CD14-positive monocyte (primary cell): ENCODE measurements at places on chromosomes 4 and X. TPM values are rescaled to one million over a fixed set of nuclear protein-coding genes. Genes with fewer than 3 reads are reported as not detected.

The ATP6AP1 gene
- polyA plus RNA-seq, result 116 TPM

The UGT8 gene
- not detected in 2 replicates for polyA plus RNA-seq

The RNF128 gene
- polyA plus RNA-seq, result not detected

The SUPT20HL2 gene
- polyA plus RNA-seq, result not detected

The HMGN5 gene
- polyA plus RNA-seq, result 0.86 TPM

The SMIM10 gene
- 0.14 and 0.15 TPM in 2 replicates for polyA plus RNA-seq

The MAGEA11 gene
- polyA plus RNA-seq, result not detected in 2 replicates

The SLITRK2 gene
- polyA plus RNA-seq, result not detected in 2 replicates

The EDA2R gene
- polyA plus RNA-seq, result 0.01 and 0.03 TPM in 2 replicates

The NUP62CL gene
- not detected for polyA plus RNA-seq

The RPS6KA3 gene
- 8.6 and 28.2 TPM in 2 replicates for polyA plus RNA-seq

The SGMS2 gene
- polyA plus RNA-seq, result 20.8 TPM

The KIAA1210 gene
- not detected for polyA plus RNA-seq

The GABRE gene
- polyA plus RNA-seq, result not detected in 2 replicates

The ANK2 gene
- polyA plus RNA-seq, result not detected

The ARHGAP24 gene
- 14.6 and 32.0 TPM in 2 replicates for polyA plus RNA-seq

The CSAG2 gene
- polyA plus RNA-seq, result not detected

The MTM1 gene
- polyA plus RNA-seq, result 23.4 TPM

The ADH1A gene
- not detected for polyA plus RNA-seq

The HPGDS gene
- polyA plus RNA-seq, result not detected

The WAS gene
- 159 and 202 TPM in 2 replicates for polyA plus RNA-seq

The MFAP3L gene
- polyA plus RNA-seq, result 0.18 TPM

The MAGEB2 gene
- polyA plus RNA-seq, result not detected

The PITX2 gene
- polyA plus RNA-seq, result not detected

The PHKA1 gene
- not detected for polyA plus RNA-seq

The PRSS12 gene
- not detected in 2 replicates for polyA plus RNA-seq

The CBR4 gene
- 1.1 and 4.2 TPM in 2 replicates for polyA plus RNA-seq

The XKRX gene
- not detected in 2 replicates for polyA plus RNA-seq

The NLGN4X gene
- not detected in 2 replicates for polyA plus RNA-seq

The CLDN22 gene
- polyA plus RNA-seq, result not detected

The C4orf50 gene
- not detected in 2 replicates for polyA plus RNA-seq

The XAGE2 gene
- not detected for polyA plus RNA-seq

The RPL34 gene
- 1,490 TPM for polyA plus RNA-seq

The MAGEA1 gene
- not detected in 2 replicates for polyA plus RNA-seq

The SRPX gene
- not detected for polyA plus RNA-seq

The FATE1 gene
- not detected in 2 replicates for polyA plus RNA-seq

The ARHGAP36 gene
- polyA plus RNA-seq, result not detected in 2 replicates

The GNRHR gene
- not detected for polyA plus RNA-seq

The CXCL9 gene
- 0.70 and 0.95 TPM in 2 replicates for polyA plus RNA-seq

The POLN gene
- polyA plus RNA-seq, result 0.04 and 0.28 TPM in 2 replicates

The TAF7L gene
- not detected for polyA plus RNA-seq

The TMPRSS11A gene
- not detected for polyA plus RNA-seq

The UGT2A1 gene
- not detected for polyA plus RNA-seq

The TRPC5OS gene
- not detected for polyA plus RNA-seq

The SPIN2A gene
- not detected for polyA plus RNA-seq

The UCP1 gene
- polyA plus RNA-seq, result not detected

The RBMXL3 gene
- polyA plus RNA-seq, result not detected

The HHIP gene
- not detected for polyA plus RNA-seq

The AFF2 gene
- 0.07 and 0.08 TPM in 2 replicates for polyA plus RNA-seq

The FRMD7 gene
- polyA plus RNA-seq, result not detected
